ENCODE measurements at places on chromosomes 11 and 22. TPM values are rescaled to one million over a fixed set of nuclear protein-coding genes. Genes with fewer than 3 reads are reported as not detected.

Gene VSTM5
- not detected for total RNA-seq

Gene GAL
- not detected for total RNA-seq

Gene CCDC179
- not detected for total RNA-seq

Gene TTC38
- total RNA-seq = 21.4 TPM

Gene TECTA
- total RNA-seq = 0.32 TPM

Gene DNAJB7
- not detected for total RNA-seq

Gene ALDH3B1
- not detected for total RNA-seq

Gene DDTL
- 4.0 TPM for total RNA-seq

Gene DDI1
- not detected for total RNA-seq

Gene SNX15
- total RNA-seq = 29.9 TPM

Gene PDGFB
- 0.95 TPM for total RNA-seq

Gene PRODH
- 0.34 TPM for total RNA-seq

Gene PLAAT3
- 2.9 TPM for total RNA-seq
